ENCODE measurements at places on chromosomes 16 and 17. TPM values are rescaled to one million over a fixed set of nuclear protein-coding genes. Genes with fewer than 3 reads are reported as not detected.
A peak's percentile ranks its signal among the peaks of the same experiment; 100 is the strongest.

DNA sequence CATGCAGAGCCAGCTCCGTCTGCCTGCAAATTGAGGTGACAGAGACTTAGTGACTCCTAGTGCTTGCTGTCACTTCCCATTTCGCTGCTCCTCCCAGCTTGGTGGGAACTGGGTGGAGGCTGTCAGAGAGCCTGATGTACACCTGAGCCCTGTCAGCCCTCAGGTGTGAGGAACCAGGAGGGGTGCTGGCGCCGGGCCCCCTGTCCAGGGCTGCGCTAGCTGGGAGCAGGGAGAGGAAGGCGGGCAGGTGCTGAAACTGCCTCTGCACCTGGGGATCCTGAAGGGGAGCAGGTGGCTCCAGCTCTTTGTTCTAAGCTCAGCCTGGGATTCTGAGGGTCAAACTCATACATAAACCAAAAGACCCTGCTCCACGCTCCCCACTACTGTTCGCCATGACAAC lies 10.8 kb upstream of the WSCD1 start:
- no peak for DNase-seq

DNA sequence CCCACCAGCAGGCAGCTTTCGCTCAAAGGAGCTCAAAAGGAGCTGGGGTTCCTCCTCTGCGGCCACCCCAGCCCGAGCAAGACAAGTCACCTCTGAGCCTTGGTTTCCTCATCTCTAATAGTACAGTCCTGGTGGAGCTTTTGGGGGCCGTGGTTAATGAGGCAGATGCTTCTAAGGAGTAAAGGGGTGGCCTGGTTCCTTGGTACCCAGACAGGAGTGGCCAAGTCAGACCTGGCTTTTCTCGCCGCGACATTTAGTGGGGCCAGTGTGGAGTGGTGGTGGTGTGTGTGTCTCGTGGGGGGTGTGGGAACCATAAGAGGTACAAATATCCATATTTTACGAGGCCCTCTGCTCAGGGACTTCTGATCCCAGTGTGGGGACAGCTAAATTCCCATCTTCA lies 6.7 kb downstream of the FOXF1 start:
- DNase-seq, result no peak

SECTM1 gene
- total RNA-seq, result 0.60 TPM

- DNase-seq, result no peak
These were observed 20.5 kb downstream of the METTL9 start for GRCh38 chr16:21619765-21620425.

CLEC3A gene
- total RNA-seq, result not detected

HOXB1 gene
- total RNA-seq, result not detected

SYNGR3 gene
- 6.6 TPM for total RNA-seq

SLC5A11 gene
- total RNA-seq, result 0.72 TPM

DNA sequence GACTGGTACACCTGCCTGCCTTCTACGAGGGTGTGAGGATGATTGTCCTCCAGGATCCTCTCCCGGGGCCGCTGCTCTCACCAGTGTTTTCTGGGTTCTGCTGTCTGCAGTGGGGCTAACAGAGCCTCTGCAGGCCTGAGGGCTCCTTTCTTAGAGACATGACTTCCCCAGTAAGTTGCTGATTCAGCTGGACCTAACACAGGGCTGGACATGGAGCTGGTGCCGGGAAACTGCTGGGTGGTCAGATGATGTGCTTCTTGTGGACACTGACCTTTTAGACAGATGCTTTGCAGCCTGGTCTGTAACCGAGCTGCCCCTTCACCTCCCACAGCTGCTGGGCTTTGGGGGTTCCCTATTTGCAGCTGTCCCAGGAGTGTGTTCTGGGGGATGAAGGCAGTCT lies 71.5 kb downstream of the FOXL1 start:
- no peak for DNase-seq

- DNase-seq, result no peak
These were observed 15.8 kb downstream of the SHISA9 start for GRCh38 chr16:12917246-12917645.

DNA sequence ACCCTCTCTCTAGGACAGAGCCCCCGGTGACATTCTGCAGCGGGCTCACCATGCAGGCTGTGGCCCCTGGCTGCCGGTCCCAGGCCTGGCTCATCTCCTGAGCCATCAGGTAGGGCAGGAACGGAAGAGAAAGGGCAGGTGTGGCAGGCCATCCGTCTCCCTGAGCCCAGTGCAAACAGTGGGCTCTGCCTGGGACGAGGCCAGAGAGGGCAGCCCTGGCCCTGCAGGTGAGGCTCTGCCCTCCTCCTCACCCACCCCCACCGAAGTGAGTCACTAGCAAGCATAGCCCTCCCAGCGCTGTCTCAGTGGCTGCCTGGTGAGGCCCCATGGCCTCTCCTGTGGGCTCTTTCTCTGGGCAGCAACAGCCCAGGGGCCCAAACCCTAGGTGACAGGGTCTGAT lies 14.5 kb downstream of the OTOP3 start:
- DNase-seq, result no peak

GRCh38 chr17:17119106-17119505 lies 76.8 kb downstream of the MPRIP start:
- no peak for DNase-seq

FOXF1 gene
- total RNA-seq, result not detected

APOBR gene
- total RNA-seq, result 6.3 TPM

- no peak for DNase-seq
These were observed 21.0 kb downstream of the ATPAF2 start for GRCh38 chr17:18017958-18018357.

GRCh38 chr17:7234083-7234951 lies at the start of gene DVL2:
Gene DVL2, minus strand, starts transcription at chr17:7234517. Its CDS starts 255 bp downstream, at chr17:7234262.
- DNase-seq, result peak; percentile 88

DNA sequence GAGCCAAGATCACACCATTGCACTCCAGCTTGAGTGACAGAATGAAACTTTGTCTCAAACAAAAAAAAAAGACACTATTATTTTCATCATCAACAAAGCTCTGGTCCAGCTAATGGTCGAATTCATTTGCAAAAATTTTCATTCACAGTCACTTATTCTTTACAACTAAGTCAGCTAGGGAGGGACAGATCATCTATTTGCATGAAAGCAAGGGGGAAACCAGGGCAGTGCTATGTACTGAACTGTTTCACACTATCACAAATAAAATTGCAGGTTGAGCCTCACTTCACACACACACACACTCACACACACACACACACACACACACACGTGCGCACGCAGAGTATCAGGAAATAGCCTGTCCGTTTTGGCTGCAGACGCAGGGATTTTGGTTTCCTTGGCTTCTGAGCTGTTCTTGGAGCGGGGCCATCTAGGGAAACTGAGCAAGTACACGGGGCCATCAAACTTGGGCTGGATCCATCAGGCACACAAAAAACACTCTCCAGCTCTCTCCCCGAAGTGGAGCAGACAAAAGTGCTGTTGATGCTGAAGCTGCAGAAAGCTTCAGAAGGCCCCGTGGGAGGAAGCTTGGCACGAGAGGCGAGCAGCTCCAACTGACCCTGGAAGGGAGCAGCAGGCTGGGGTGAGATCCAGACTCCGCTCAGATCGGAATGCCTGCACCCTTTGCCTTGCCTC lies 44.3 kb upstream of the HELZ start:
- no peak for DNase-seq

ARHGDIG gene
- total RNA-seq, result not detected

Measured in CD8-positive, alpha-beta T cell (primary cell).